ENCODE measurements at places on chromosomes 3 and 15.

- DNase-seq: no peak
These were observed 21.0 kb downstream of the PEAK1 start for GRCh38 chr15:77398927-77399326.

- no peak for DNase-seq
These were observed 3.6 kb downstream of the GADL1 start for GRCh38 chr3:30890907-30891306.

DNA sequence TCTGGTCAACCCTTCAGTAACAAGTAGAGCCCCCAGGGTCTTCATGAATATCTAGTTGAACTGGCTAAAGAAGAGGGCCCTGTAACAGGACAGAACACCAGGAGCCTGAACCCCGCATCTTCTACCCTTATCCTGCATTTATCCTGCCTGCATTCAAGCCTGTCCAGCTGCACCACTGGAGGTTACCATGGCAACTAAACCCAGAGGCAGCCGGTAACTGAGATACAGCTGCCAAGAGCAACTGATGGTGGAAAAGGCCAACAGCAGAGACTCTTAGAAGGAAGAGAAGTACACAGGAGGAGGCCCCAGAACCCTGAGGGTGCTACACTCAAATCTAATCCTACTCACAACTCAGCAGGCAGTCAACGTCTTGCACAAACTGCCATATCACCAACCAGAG is 3.7 kb upstream of the PRKAR2A start:
- DNase-seq: no peak

GRCh38 chr3:160106905-160107861 is 118.0 kb upstream of the C3orf80 start:
- DNase-seq: no peak

DNA sequence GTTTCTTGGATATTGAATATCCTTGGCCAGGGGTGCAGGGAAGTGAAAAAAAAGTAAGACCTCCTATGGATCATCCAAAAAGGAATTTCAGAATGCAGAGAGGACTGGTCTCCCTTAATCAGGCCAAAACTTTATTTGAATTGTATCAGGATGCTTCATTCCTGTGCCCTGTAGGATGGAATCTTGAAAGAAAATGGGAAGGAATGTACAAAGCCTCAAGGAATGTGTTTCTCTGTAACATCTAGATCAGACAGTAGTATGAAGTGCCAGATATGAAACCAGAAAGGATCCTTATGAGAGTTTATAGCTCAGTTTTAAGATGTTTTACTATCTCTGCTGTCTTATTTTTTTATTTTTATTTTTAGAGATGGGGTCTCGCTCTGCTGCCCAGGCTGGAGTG is 6.5 kb upstream of the GSK3B start:
- no peak for DNase-seq

DNA sequence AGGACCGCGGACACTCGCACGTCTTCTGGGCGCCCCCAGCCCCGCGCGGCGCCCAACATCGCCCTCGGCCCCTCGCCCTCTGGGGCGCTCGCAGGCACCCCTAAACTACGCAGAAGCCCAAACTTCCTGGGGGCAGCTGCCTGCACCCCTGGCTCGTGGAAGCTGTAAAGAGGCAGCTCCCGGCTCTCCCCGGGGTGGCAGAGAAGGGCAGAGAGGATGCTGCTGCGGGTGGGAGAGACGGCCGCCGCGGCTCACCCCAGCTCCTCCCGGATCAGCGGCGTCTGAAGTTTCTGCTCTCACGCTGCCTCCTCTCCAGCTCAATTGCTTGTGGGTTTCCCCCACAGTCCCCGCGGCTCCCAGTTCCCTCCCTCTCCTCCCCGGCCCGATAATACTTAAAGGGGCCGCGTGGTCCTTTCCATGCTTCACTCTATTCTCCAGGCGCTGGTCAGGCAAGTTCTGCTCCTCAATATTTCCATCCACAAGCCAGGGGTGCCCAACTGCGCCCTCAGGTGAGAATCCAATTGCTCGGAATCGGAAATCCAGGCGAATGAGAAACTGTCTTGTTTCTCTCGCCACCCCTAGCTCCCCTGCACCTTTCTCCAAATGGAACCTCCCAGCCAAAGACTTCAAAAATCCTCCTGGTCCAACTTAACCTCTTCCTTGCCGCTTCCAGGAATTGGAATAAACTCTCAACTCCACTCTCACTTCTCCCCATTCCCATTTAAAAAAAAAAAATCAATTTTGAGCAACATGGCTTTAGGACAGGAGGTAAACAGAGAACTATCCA is 748.5 kb downstream of the ROBO1 start:
- DNase-seq: no peak

- no peak for DNase-seq
These were observed 54.8 kb upstream of the CHST2 start for GRCh38 chr3:143064777-143065176.

- DNase-seq: no peak
These were observed 57.5 kb downstream of the CADPS start for GRCh38 chr3:62817678-62818077.

DNA sequence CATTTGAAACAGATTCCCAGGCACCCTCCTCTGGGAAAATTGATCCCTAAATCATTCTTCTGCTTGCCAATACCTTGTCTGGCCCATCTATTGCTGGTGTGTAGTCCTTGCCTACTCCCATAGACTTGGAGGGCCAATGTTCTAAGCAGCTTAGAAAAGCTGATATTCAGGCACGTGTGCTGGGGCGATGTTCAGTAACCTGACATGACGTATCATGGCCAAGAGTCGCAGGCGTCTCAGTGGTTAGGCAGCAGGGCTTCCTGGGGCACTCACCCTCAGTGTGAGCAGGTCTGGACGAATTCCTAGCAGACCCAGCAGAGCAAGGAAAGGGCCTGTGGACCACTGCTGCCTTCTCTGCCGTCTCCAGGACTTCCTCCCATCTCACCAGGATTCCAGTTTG is 21.6 kb downstream of the EPHB1 start:
- DNase-seq: no peak

DNA sequence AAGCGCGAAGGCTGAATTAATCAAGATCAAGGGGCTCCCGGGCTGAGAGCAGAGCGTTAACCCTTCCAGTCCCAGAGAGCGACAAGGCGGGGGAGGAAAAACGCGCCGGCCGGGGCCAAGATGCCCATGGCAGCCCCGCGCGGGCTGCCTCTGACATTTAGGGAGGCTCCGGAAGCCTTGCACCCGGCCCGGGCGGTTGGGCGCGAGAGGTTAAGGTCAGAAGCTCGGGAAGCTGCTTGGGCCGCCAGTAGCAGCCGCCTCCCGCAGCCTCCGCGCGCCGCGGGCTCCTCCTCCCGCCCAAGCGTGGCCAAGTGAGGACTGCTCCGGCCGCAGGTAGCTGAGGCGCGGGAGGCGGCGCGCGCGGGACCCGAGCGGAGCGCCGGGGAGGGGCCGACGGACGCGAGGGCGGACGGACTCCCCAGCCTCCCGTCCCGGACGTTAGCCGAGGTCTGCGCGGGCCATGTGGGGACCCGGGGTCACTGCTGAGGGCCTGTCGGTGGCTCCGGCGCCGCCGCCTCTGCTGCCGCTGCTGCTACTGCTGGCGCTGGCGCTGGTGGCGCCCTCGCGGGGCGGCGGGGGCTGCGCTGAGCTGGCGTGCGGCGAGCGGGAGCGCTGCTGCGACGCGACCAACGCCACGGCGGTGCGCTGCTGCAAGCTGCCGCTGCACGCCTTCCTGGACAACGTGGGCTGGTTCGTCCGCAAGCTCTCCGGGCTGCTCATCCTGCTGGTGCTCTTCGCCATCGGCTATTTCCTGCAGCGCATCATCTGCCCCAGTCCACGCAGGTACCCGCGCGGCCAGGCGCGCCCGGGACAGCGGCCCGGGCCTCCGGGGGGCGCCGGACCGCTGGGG is at the start of gene C3orf80:
C3orf80 (plus strand) TSS at position 247 of the 850 bp plus-strand sequence; CDS start at position 461, 214 bp downstream.
- no peak for DNase-seq

GRCh38 chr3:178217479-178217878 is 318.8 kb upstream of the KCNMB2 start:
- no peak for DNase-seq

GRCh38 chr3:98705694-98706093 is 57.4 kb upstream of the ST3GAL6 start:
- no peak for DNase-seq

DNA sequence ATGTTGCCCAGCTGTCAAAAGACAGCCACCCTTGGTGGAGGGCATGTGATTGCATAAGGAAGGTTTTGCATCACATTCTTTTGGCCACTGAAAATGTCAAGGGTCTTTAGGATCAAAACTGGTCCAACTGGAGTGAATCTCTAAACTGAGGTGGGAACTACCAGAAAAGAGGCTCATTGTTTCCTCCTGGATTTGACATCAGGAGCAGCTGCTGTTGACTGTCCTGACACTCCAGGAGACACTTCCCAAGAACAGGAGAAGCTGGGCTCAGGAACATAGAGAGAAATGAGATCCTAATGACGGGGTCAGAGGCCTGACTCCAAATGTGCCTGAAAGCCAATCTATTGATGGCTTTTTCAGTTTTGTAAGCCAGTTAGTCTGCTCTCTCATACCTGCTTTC is 105.3 kb upstream of the LRIG1 start:
- DNase-seq: no peak

GRCh38 chr3:129558081-129558771 is 15.3 kb downstream of the H1-8 start:
- no peak for DNase-seq

DNA sequence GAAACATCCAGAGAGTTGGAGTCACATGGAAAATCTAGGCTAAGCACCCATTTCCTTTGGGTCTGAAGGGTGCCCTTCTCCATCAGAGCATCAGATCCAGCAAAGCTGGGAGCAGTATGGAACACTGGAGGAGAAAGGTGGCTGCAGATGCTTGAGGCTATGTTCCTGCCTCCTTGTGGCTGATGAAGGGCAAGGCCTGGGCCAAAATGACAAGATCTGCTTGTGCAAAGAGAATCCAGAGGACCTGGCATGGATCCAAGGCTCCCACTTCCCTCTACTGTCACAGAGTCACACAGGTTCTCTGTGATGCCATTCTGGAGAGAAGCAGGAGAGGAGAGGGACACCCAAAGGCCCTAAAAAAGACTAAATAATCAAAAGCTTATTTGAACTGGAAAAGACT is 9.2 kb upstream of the ATP8B4 start:
- no peak for DNase-seq

DNA sequence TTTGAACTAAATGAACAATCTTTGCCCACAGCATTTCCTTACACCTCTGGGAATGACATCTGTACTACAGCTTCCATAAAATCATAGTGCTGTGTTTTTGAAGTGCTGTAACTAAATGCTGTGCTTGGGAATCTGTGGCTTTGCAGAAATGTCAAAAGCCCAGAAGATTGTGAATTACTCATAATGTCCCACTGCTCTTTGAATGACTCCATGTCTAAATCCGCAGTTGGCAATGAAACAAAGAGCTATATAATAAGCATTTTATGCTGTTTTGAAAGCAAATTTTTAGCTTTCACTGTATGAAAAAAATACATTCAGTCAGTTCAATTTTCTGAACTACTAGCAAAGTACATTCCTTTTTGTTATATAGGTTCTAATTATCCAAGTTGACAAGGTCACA is 88.6 kb upstream of the ADAMTS17 start:
- no peak for DNase-seq

DNA sequence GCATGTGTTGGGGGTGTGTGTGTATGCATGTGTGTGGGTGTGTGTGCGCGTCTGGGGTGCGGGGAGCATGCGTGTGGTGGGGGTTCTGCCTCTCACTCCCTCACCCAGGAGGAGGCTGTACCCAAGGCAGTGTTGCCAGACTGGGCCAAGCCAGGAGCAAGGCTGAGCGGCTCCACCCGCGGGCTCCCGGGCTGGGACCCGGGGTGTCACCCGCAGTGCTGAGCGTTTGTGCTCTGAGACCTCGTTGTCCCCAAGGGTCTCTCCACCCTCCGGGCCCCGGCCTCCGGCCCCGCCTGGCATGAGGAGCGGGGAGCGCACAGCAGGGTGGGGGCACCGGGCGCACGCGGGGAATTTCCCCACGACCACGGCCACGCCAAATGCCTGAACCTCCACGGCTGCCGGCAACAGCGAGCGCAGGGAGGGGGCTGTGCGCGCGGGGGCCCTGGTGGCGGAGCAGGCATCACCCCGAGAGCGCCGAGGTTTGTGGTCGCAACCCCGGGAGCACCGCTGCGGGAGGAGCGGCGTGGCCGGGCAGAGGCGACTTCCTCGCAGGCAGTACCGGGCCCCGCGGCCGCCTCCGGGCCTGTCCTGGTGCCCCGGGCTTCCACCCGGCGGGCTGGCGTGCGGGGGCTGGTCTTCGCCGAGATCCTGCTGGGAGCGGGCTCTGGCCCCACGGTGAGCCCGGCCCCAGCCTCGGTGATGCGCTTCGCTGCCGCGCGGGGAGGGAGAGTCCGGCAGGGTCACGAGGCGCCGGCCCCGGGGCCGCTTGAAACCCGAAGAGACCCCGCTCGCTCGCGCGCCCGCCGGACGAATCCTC is 7.4 kb upstream of the OCA2 start:
- DNase-seq: no peak

GRCh38 chr3:161108840-161109239 is 3.7 kb upstream of the B3GALNT1 start:
- no peak for DNase-seq

DNA sequence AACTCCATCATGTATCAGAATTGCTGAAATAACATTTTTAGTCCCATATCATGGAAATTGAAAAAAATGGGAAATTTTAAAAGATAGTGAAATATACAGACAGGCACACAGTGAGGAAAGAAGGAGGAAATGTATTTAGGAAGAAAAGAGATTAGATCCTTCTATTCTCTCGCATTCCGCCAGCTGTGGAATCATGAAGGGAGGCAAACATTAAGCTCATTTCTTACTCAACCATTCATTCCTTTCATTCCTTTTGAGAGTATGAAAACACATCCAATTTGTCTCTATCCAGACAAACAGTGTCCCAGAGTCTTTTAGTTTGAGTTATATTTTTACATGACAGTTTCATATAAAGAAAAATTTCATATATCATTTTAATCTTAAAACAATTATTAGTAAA is 52.5 kb upstream of the KCNMB2 start:
- no peak for DNase-seq

DNA sequence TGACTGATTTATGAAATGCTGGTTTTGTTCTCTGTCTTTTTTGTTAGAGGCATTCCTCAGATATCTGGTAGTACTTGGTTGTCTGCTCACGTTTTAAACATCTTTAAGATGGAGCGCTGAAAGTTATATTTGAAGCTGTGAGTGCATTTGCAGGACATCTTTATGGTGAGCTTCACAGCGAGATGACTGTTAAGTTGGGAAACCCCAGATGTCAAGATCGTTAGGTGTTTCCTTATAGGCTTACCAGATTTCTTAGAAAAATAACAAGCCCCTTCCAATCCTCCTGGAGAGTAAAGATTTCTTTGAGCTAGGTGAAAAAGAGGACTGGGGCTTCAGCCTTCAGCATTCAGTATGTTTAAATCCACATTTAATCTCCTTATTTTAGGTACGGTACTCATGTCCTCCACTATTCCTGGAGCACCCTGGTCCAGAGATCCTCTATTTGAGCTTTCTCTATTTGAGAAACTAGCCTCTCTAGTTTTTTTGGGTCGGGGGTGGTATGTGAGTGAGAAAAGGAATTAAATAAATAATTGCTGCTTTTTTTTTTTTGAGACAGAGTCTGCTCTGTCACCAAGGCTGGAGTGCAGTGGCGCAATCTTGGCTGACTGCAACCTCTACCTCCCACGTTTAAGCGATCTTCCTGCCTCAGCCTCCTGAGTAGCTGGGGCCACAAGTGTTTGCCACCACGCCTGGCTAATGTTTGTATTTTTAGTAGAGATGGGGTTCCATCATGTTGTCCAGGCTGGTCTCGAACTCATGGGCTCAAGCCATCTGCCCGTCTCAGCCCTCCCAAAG is 72.3 kb downstream of the ZNF609 start:
- no peak for DNase-seq

GRCh38 chr3:42493126-42493797 is 9.2 kb upstream of the VIPR1 start:
- no peak for DNase-seq
